NCI-H510A (cell line): ENCODE measurements at places on chromosomes 3 and 15.

- DNase-seq = no peak
These were observed 308.8 kb upstream of the PDZRN3 start for GRCh38 chr3:73933585-73933984.

DNA sequence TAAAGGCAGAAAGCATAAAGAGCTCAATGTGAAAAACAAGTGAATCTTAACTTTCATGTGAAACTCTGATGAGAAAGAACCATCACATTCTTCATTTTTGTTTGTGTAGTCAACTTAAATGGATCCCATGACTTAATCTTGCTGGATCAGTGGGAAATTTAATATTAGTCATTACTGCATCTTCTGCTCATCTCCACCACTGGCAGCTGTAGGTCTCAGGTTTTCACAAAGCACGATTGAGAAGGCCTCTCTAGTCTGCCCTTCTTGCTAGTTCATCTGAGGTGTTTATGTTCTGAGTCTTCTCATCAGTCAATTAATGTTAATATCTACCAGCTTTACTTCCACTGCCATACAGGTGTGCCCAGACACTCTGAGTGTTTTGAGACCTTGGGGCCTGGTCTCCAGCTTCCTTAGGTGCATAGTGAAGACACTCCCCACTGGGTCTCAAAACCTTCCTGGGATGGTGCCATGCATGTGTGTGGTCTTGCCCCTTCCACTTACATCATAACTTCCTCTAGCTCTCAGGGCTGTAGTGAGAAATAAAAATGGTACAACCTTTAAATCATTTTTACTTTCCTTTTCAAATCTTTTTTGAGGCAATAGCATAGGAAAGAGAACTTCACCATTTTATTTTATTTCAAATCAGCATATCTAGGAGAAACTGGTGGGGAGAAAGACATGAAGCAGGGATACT is 421.6 kb upstream of the CBLB start:
- DNase-seq = no peak

DNA sequence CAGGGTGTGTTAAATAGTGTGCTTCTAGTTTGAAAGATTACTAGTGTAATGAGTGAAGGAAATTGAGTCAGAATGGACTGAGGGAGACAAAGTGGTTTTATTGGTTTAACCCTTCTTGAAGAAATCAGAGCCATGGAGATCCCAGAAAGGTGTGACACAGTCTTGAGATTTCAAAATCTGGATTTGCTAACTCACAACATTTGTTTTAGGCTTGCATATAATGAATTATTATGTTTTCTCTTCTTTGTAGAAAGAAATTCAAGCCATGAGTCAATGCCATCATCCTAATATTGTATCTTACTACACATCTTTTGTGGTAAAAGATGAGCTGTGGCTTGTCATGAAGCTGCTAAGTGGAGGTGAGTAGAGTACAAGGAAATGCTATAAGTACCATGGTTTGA is 25.1 kb downstream of the OXSR1 start:
- DNase-seq = no peak

GRCh38 chr3:139642996-139643395 is 34.8 kb downstream of the NMNAT3 start:
- no peak for DNase-seq

DNA sequence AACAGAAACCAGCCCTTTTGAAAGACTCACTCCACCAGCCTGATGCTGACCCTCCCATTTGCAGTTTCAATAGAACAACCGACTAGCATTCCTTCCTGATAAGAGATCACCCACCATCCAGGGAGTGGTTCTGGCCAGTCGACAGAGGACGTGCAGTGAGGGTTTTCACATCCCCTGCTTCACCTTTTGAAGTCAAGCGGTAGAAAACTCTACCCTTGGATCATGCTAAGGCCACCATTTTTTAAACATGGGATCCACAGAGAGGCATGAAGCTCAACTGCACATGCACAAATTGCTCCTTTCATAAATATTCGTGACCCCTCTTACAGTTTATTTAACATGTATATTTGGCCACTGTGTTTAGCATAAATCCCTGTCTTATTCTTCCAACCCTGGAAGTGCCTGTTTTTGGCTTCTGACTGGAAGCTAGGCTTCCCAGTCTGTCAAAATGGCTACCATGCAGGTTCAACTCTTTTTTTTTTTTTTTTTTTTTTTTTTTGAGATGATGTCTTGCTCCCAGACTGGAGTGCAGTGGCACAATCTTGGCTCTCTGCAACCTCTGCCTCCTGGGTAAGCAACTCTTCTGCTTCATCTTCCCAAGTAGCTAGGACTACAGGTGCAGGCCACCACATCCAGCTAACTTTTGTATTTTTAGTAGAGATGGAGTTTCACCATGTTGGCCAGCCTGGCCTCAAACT is 1.0 kb upstream of the THUMPD3 start:
- DNase-seq = no peak

DNA sequence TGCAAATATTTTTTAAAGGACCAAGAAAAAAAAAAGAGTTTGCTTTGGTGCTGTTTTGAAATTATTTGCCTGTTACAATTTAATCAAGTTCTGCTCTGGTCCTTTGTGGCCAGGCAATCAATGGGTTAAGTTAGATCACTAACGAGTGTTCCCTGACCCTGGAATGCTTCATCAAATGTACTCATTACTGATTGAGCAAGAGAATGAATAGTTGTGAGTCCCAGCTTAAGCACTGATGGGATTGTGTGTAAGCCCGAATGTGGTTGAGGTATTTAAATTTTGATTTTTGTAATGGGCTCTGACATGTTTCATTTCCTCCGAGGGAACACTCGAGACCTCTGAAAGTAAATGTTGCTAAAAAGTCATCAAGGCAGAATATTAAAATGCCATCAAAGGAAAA is 699.1 kb downstream of the MCTP2 start:
- DNase-seq = no peak

DNA sequence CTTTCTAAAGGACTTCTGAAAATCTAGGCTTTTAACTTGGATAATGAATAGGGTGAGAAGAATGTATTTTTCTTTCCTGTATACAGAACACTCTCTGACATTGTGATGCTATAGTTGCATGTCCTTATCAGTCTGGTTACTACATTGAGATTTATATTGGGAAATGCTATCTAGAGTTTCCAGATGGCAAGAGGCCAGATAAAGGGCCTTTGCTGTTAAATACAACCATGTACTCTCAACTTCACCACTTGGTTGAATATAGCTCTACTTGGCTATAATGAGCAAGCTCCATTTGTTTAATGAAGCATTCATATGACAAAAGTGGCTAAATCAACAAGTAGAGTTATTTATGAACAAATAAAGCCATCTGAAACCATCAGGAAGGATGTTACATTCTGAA is 91.0 kb downstream of the IGSF11 start:
- no peak for DNase-seq

DNA sequence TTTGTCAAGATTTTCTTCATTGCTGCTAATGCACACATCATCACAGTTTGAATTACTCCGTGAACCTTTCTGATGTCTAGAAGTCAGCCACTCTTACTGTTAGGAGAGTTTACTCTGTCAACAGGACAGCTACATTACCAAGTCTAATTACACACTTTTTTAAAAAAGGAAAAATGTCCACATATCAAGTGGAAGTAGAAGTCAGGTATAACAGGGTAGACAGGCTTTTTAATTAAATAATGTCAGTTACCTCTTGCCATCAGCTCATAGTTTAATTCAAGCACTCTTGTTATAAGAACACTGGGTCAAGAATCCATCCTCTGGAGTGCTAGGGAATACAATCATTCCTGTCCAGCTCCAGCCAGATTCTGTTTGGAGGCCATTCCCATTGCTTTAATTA is 232.8 kb downstream of the TAFA4 start:
- no peak for DNase-seq

- DNase-seq = no peak
These were observed 355.3 kb downstream of the TBC1D5 start for GRCh38 chr3:17387108-17387507.

- DNase-seq = no peak
These were observed 29.9 kb downstream of the CLDN11 start for GRCh38 chr3:170448584-170448983.

DNA sequence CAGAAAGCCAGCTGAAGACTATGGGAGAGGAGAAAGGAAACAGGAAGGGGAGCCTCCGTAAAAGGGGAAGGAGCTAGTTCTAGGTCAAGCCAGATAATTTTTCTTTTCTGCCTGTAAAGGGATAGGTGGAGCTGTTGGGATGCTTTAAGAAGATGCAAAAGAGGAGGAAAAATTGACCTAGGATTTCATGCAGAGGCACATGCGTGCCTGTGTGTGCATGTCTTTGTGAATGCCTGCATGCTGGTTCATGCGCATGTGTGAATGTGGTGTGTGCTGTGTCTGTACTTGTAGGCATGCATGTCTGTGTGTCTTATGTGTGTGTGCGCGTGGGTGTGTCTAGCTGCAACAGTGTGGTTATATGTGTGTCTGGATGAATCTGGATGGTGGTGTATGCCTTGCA is 27.3 kb downstream of the CCDC33 start:
- no peak for DNase-seq

- DNase-seq = no peak
These were observed 23.6 kb downstream of the SERPINI2 start for GRCh38 chr3:167450195-167450594.

DNA sequence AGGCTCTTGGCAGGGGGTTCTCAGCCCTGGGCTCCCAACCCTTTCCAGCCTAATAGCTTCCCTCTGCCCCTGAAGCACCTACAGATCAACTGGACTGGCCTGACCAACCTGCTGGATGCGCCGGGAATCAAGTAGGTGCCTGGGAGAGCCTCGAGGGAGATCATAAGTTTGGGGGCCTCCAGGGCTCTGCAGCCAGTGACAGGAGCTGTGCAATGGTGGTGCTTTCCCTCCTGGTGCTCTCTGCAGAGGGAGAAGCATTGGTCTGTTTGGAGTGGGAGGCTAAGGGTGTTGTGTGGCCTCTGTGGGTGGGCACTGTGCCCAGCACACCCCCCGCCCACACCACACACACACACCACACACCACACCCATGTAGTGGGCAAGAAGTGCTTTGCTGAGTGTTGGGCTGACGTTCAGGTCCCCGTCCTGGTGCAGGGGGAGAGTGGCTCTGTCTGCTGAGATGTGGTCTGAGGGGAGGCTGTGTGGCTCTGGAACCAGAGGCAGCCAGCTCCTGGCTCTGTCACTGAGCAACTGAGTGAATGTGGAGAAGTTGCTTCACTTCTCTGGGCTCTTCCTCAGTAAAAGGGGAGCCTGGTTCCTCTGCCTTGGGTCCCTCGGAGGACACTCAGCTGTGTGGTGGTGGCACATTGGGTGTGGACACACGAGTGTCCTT is 26.3 kb downstream of the ESYT3 start:
- no peak for DNase-seq

DNA sequence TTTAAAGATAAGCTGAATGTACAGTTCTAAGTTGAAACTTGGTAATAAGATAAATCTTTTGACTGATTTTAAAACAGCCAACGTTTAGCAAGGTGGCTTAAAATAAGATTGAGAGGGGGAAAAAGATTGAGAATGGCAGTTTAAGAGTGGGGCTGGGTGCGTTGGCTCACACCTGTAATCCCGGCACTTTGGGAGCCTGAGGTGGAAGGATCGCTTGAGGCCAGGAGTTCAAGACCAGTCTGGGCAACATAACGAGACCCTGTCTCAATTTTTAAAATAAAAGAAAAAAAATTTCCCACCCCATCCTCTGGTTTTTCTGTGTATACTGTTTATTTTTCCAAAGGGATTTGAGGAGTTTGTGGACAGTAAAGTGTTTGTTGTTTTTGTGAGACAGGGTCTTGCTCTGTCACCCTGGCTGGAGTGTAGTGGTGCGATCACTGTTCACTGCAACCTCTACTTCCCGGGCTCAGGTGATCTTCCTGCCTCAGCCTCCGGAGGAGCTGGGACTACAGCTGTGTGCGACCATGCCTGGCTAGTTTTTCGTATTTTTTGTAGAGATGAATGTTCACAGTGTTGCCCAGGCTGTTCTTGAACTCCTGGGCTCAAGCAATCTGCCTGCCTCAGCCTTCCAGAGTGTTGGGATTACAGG is 3.0 kb downstream of the MAPK6 start:
- no peak for DNase-seq

DNA sequence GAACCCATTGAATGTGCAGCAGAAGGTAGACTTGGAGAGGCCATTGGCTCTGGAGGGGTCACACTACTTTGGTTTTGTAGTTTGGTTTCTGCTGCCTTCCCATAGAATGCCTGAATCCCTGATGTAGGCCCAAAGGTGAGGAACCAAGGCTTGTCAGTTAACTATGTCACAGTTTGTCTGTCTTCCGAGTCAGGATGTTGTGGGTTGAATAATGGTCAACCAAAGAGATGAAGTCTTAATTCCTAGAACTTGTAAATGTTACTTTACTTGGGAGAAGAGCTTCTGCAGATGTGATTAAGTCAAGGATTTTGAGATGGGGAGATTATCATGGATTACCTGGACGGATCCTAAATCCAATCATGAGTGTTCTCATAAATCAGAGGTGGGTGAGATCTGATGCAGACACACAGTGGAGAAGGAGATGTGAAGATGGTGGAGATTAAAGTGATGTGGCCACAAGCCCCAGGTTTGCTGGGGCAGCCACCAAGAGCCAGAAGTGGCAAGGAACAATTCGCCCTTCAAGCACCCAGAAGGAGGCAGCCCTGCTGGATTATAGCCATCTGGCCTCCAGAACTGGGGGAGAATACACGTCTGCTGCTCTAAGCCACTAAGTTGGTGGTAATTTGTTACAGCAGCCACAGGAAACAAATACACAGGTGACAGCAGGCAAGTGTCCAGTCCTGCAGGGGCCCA is 2.3 kb upstream of the CCR8 start:
- no peak for DNase-seq

DNA sequence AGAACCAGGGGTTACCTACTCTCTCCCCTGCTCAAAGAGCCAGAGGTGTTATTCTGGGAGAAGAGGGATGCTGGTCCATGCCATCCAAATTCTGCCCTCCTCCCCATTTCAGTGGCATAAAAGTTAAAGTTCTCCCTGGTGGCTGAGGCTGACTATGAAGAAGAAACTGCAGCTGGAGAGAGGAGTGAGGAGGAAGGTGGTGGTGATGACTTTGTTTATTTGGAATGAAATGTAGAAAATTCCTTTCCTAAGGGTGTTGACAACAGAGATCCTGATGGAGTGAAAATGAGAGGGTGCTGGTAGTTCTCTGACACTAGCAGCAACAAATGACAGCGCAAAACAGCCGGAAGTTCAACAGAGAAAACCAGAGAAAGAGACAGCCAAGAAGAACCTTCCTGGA is 100.4 kb downstream of the PCCB start:
- no peak for DNase-seq

GRCh38 chr15:33292717-33293307 is 18.0 kb upstream of the RYR3 start:
- DNase-seq = peak; percentile 22

DNA sequence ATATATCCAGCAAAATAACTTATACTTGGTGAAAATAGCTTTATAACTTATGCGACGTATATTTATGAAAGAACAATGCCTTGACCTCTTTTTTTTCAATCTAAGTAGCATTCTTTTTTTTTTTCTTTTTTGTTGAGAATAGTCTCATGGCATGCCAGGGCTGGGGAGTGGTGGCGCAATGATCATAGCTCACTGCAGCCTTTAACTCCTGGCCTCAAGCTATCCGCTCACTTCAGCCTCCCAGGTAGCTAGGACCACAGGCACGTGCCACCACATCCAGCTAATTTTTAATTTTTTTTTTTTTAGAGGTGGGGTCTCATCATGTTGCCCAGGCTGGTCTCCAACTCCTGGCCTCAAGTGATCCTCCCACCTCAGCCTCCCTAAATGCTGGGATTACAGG is 43.5 kb downstream of the RAB8B start:
- DNase-seq = no peak

- no peak for DNase-seq
These were observed 837.1 kb downstream of the AGBL1 start for GRCh38 chr15:86916671-86917360.
